ENCODE measurements at places on chromosomes 1 and 21. TPM values are rescaled to one million over a fixed set of nuclear protein-coding genes. Genes with fewer than 3 reads are reported as not detected.
A peak's percentile ranks its signal among the peaks of the same experiment; 100 is the strongest.

The DDR2 gene
- total RNA-seq: 26.1 TPM

GRCh38 chr1:203537806-203538464, 44.0 kb downstream of the OPTC start:
- no peak for DNase-seq

GRCh38 chr21:20822666-20823065, 175.5 kb upstream of the NCAM2 start:
- no peak for DNase-seq

DNA sequence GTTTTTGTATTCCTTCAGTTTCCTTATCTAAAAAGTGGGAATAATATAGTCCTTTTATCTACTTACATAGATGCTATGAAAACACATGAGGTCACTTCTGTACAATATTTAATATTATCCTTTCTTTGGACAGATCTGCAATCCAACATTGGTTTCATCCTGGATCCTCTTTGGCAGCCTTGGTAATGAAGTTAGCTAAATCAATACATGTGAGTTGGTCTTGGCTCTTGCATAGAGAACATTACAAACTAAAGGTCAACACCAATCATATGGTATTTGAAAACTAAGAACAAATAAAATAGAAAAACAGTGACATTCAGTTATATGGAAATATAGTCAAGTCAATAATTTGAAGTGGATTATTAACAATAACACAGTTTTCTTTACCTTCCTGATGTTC, 3.2 kb upstream of the EDEM3 start:
- DNase-seq: no peak

GRCh38 chr1:199313444-199313843, 674.6 kb downstream of the PTPRC start:
- DNase-seq: no peak

DNA sequence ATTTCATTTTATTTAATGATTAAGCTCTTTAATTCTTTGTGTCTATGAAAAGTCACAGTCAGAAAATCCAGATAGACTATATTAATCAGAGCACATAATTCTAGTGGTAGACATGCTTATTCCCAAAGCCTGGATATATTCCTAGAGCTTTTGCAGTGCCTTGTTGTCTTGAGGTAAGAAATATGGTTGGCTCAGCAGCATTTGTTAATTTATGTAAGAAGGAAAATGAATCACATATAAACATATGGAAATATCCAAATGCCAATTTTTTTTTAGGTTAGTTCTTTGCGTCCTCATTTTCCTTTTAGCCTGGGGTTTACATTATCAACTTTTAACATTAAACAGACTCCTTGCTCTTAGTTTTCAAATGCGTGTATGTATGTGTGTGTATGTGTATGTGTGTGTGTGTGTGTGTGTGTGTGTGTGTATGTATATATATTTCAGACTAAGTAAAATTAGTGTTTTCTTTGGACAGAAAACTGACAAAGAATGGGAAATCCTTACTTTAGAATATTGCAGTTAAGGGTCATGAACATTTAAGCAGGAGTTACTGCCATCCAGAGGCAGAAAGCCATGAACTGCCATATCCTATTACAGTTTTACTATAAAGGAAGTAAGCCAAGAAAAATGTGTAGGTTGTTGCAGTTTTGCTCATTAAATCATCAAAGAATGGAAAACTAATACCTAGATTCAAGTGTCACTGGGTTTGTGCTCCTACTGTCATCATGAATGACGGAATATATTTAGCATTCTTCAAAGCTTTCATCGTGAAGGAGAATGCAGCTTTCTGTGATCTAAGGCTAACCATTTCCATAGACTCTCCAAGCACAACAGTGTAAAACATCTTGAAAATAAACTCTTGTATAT, 477.1 kb upstream of the NR5A2 start:
- DNase-seq: no peak

- DNase-seq: no peak
These were observed 2.0 kb downstream of the HNRNPU start for GRCh38 chr1:244862354-244862698.

DNA sequence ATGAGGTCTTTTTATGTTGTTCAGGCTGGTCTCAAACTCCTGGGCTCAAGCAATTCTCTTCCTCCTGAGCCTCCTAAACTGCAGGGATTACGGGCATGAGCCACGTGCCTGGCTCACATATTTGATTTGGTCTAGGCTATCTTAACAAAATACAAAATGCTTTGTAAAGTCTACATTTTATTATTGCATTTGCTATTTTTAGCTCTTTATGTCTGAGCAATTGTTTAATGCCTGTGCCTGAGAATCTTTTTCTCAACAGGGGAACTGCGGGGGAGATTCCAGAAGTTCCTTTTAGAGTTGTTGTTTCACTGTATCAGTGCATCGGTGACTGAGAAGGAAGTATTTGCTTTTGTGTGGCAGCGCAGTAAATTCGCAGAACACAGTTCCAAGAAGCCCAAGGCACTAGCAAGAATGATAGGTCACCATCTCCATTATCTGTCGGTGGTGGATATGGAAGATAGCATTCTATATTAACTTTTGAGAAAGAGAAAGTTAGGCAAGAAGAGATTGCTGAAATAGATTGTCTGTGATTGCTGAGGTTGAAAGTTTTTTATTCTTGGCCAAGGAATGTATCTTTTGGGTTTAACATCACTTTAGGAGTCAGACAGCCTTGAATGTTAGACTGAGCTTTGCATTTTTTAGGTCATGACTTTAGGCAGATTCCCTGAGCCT, 167.3 kb downstream of the PDE4B start:
- DNase-seq: no peak

The SCYL3 gene
- total RNA-seq: 5.3 TPM

DNA sequence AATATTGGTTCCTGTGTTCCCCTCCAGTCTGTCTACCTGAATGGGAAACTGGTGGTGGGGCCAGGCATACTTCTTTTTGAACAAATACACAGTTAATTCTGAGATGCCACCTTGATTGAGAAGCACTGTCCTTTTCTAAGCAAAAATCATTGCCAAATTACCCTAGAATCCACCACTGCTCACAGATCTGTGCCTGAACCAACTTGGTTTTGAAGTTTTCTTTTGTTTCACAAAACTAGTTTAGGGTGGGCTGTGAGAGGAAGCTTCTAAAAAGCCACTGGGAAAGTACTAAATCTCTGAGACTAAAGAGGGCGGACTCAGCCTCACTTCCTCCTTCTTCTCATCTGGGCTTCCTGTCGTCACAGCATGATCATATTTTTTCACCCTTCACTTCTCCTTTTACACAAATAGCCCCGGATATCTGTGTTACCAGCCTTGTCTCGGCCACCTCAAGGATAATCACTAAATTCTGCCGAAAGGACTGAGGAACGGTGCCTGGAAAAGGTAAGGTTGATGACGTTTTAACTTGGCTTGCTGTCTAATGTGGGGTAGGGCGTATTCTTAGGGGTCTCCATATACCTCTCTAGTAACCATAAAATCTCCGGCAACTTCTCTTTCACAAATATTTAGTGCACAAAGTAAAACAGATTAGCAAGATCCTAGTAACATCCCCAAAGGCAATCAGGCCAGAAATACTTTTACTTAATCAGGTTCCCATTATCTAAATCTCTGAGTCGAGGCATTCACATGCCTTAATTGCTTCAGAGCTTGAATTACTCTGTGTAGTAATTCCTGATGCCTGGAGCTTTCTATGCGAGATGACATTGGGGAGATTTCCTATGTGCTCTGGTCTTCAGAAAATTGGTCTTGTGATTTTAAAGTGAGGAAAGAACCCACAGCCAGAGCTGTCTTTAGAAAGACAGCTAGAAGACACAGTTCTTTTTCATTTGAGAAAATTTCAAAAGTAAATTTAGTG, at the start of gene CD53:
Gene CD53, plus strand, starts transcription at position 404 of the 976 bp plus-strand sequence. CDS start 18,261 bp downstream, outside the sequence.
- no peak for DNase-seq

- no peak for DNase-seq
These were observed 50.3 kb downstream of the MYSM1 start for GRCh38 chr1:58649555-58649954.

- DNase-seq: peak; percentile 55
These were observed 2.5 kb downstream of the BACE2 start for GRCh38 chr21:41170442-41170841.

DNA sequence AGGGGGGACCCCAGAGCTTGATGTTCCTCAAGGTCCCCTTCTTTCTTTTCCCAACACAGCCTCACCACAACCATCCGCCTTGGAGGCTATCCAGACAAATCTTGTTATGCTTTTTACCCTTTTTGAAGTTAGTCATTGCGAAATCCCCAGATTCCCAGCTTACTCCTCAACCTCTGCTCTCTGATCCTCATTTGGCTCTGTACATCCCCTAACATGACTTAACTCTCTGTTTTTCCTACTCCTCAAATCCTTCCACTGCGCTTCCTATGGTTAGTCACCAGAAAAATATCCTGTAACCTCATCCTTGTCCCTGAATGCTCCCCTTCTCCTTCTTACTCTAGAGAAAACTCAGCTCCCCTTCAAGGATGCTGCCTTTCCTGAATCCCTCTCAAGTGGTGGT, 189.1 kb upstream of the POU3F1 start:
- DNase-seq: no peak

Data from left ventricle myocardium superior (tissue), 1 donor.